Activated naive CD8-positive, alpha-beta T cell treated with anti-CD3 and anti-CD28 coated beads for 36 hours (primary cell): ENCODE measurements at places on chromosomes 2 and 18.

DNA sequence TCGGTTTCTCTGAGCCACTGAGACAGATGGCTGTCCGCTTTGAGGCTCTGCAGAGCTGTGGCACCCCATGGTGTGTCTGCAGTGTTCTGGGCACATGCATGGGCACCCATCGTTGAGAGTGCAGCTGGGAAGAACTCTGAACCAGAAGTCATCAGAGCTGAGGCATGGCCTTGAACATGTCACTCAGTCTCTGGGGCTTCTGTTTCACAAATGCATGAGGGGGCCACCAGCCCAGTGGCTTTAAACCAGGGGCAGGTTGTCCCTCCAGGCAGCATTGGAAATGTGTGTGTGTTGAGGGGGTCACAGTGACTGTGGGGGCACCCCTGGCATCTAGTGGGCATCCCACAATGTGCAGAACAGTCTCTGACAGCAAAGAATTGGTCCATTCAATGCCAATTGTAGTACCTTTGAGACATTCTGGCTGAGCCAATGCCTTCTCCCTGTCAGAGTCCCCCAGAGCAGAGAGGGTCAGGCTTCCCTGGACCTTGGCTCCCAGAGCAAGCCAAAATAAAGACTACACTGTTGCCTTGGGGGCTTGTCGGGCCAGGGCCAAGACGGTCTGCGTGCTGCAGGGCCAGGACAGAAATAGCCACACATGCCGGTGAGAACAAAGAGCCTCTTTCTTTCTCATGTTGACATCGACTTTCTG, 9.3 kb upstream of the PSMD1 start:
- H3K27me3 ChIP-seq: peaks cover 7% of the 10 kb centered on the region
- no peaks in the 10 kb centered on the region for H3K36me3 ChIP-seq
- H3K4me3 ChIP-seq: no peak overlapping the region
- peaks cover 3% of the 10 kb centered on the region for H3K4me1 ChIP-seq
- no peak for DNase-seq
- H3K27ac ChIP-seq: no peak overlapping the region

DNA sequence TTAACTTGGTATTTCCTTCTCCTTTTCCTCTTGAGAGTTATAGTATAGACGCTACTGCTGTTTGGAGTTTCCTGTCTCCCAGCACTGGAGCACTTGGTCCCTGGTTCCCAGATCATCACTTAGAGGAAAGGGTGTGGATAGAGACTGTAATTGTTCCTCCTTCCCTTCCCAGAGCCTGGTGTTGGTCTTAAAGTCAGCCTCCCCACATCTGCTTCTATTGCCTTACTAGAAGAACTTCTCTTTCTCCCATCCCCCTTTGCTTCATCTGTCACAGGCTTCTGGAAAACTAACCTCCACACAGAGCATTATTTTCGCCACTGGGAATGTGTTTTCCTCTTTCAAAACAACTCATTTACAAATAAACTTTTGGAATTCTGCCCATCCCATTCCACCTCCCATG, 131.0 kb downstream of the CCDC85A start:
- H3K27me3 ChIP-seq: no peaks in the 10 kb centered on the region
- no peaks in the 10 kb centered on the region for H3K4me1 ChIP-seq
- no peak for DNase-seq
- no peaks in the 10 kb centered on the region for H3K36me3 ChIP-seq
- no peak overlapping the region for H3K27ac ChIP-seq

DNA sequence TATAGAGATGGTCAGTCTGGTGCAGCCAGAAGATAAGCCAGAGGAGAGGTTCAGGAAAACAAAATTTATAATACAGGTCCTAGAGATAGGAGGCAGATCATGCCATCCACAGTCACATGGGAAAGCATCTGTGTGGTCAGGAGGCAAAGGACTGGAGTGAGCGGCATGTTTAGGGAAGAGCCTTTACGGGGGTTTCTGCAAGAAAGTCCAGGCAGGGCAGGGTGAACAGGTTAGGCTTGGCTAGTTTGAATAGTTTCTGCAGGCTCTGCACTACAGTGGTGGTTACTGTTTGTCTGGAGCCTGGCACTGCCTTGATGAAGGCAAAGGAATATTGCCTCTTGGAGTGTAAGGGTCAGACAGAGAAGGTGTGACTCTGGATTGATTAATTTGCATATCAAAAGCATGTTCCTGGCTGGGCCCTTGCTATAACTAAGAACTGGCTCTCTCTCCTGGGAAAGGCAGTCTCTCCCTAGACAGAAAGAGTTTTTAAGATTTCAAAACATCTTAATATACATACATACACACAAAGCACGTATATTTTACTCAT, 1034.7 kb upstream of the CHAC2 start:
- H3K27me3 ChIP-seq: no peaks in the 10 kb centered on the region
- no peaks in the 10 kb centered on the region for H3K36me3 ChIP-seq
- no peak overlapping the region for H3K4me3 ChIP-seq
- no peak overlapping the region for H3K27ac ChIP-seq
- DNase-seq: no peak

GRCh38 chr2:240831594-240832204, 11.7 kb upstream of the KIF1A start:
- H3K27me3 ChIP-seq: peaks cover 33% of the 10 kb centered on the region
- H3K4me3 ChIP-seq: peak overlapping the region; percentile 72
- no peak overlapping the region for H3K27ac ChIP-seq
- peaks cover 5% of the 10 kb centered on the region for H3K4me1 ChIP-seq

- no peak overlapping the region for H3K4me3 ChIP-seq
- DNase-seq: no peak
- H3K27ac ChIP-seq: no peak overlapping the region
- H3K36me3 ChIP-seq: no peaks in the 10 kb centered on the region
- no peaks in the 10 kb centered on the region for H3K27me3 ChIP-seq
- no peaks in the 10 kb centered on the region for H3K4me1 ChIP-seq
Observed at GRCh38 chr2:10229462-10230099, 73.1 kb upstream of the HPCAL1 start.

DNA sequence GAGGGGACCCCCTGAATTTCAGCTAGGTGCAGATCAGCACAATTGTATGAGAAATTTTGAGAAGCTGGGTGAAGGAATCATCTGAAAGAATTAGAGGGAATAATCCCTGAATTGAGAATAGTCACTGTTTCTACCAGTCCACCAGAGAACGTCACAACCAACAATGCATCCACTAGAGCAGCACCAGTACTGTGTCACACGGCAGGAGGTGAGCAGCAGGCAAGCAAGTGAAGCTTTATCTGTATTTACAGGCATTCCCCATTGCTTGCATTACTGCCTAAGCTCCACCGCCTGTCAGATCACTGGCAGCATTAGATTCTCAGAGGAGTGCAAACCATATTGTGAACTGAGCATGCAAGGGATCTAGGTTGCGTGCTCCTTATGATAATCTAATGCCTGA, 40.7 kb downstream of the GDF7 start:
- H3K27ac ChIP-seq: no peak overlapping the region
- peaks cover 2% of the 10 kb centered on the region for H3K4me1 ChIP-seq
- H3K36me3 ChIP-seq: peaks cover 26% of the 10 kb centered on the region
- H3K27me3 ChIP-seq: no peaks in the 10 kb centered on the region

- no peaks in the 10 kb centered on the region for H3K27me3 ChIP-seq
- no peak for DNase-seq
- H3K27ac ChIP-seq: no peak overlapping the region
- H3K4me3 ChIP-seq: no peak overlapping the region
Observed at GRCh38 chr2:48092846-48093803, 186.8 kb upstream of the FBXO11 start.

GRCh38 chr18:74342416-74343043, 26.9 kb downstream of the C18orf63 start:
- no peaks in the 10 kb centered on the region for H3K36me3 ChIP-seq
- peaks cover 1% of the 10 kb centered on the region for H3K4me1 ChIP-seq
- no peak overlapping the region for H3K27ac ChIP-seq
- no peak overlapping the region for H3K4me3 ChIP-seq

- H3K36me3 ChIP-seq: peaks cover 4% of the 10 kb centered on the region
- no peaks in the 10 kb centered on the region for H3K4me1 ChIP-seq
- no peak for DNase-seq
- peaks cover 4% of the 10 kb centered on the region for H3K27me3 ChIP-seq
- H3K4me3 ChIP-seq: no peak overlapping the region
- no peak overlapping the region for H3K27ac ChIP-seq
Observed at GRCh38 chr2:120647487-120647886, 88.2 kb upstream of the GLI2 start.

GRCh38 chr2:193276988-193277387, 1082.3 kb upstream of the TMEFF2 start:
- no peak overlapping the region for H3K27ac ChIP-seq
- DNase-seq: no peak
- H3K27me3 ChIP-seq: no peaks in the 10 kb centered on the region

GRCh38 chr2:196088203-196088602, 19.6 kb upstream of the DNAH7 start:
- H3K36me3 ChIP-seq: peaks cover 21% of the 10 kb centered on the region
- no peak overlapping the region for H3K4me3 ChIP-seq
- no peak for DNase-seq
- H3K27me3 ChIP-seq: no peaks in the 10 kb centered on the region
- H3K27ac ChIP-seq: no peak overlapping the region
